ENCODE measurements at places on chromosomes 12 and 14. TPM values are rescaled to one million over a fixed set of nuclear protein-coding genes. Genes with fewer than 3 reads are reported as not detected.

GRCh38 chr12:119171691-119172425 lies 6.9 kb upstream of the HSPB8 start:
- no peak for DNase-seq

GRCh38 chr14:95290021-95290420 lies 29.7 kb downstream of the CLMN start:
- no peak for DNase-seq

Gene PTCSC3
- total RNA-seq = not detected

Gene CLEC2A
- not detected for total RNA-seq

DNA sequence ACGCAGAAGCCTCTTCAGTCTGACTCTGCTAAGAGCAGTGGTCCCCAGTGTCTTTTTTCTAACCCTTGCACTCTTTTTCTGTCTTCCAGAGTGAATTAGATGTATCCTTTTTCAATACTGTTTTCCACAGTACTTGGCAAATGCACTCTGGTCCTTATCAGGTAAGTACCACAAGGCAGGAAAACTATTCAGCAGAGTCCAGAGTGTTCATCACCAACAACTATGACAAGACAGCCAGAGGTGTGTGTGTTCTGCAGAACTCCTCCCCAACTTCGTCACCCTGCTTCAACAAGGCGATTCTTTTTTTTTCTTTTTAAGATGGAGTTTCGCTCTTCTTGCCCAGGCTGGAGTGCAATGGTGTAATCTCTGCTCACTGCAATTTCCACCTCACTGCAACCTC lies 54.3 kb upstream of the STRN3 start:
- no peak for DNase-seq

Measured in right lobe of liver (tissue), 6 donors.